ENCODE measurements at places on chromosomes 2 and 18.

GRCh38 chr18:23838233-23838632 lies 149.0 kb downstream of the LAMA3 start:
- DNase-seq: peak; percentile 23

DNA sequence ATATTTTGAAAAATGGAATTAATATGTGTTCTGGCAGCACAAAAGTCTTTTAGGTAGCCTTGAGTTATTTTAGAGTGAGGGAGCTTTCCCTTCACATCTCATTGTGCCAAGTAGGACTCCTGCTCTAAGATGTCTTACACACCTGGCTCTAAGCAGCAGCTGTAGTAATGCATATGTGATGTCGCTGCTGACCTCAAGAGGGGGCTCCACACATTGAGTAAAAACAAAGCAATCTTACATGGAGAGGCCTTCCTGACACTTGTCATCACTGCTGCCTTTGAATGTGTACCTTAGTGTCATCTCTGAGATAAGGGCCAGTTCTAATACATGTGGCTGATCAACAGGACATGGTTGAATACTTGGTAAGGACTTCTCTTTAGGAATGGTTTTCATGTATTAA lies 75.8 kb downstream of the ACTR3 start:
- DNase-seq: peak; percentile 28

GRCh38 chr2:136408795-136409194 lies 290.8 kb upstream of the CXCR4 start:
- no peak for DNase-seq

- DNase-seq: no peak
These were observed 1249.6 kb downstream of the CNTNAP5 start for GRCh38 chr2:125274718-125275117.

DNA sequence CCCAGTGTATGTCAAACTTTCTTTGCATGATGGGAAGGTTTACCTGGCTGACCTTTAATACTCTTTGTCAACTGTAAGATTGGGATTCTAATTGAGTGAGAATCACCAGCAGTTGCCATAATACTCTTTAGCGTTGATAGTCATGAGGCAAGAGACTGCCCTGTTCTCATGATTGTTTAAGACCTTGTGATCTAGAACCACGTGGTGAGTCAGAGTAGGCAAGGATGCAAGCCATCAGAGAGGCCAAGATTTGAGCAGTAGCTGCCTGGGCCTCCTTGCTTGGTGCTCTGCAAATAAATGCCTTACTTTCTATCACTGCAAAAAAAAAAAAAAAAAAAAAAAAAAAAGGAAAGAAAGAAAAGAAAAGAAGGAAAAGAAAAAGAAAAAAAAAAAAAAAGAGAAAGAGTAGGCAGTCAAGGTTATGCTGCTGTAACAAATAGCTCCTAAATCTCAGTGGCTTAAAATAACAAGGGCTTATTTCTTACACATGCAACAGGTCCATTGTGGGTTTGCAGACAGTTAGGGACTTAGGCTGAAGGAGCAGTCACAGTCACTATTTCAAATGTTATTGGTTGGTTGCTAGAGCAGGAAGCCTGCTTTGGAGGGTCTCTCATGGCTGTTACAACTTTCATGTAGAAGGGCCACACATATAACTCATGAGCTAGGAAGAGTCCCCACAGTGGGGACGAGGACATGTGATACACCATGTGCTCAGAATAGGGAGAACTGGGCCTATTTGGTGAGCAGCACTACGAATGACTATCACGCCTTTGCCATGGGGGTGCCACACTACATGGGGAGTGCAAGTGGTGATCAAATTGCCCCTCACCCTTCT lies 21.7 kb downstream of the IL1R2 start:
- DNase-seq: peak; percentile 63

- DNase-seq: no peak
These were observed 8.4 kb downstream of the STK25 start for GRCh38 chr2:241500016-241500415.

DNA sequence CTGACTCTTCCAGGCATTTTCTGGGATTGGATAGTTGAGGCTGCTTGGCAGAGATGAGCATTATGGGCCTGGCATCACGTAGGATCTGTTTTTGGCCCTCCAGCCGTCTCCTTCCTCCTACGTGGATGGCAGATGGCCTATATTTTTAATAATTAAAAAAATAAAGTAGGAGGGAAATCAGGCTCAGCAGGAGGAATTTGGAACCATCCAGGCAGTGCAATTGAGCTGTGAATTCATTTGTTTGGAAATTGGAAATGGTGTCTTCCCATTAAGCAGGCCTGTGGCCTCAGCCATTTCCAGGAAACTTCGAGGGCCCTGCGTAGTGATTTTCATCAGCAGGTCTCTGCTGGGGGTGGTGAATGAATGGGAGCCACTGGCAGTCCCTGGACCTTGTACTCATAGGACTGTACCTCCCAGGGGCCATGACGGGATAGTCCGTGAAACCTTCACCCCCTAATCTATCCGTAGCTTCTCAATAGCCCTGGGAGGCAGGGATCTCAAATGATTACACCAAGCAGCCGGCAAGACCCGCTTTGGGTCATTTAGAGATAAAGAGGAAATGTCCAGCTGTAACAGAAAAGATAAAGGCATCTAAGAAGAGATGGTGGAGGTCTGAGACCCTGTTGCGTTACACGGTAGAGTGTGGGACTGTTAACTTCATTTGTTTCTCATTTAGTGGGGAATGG lies 73.1 kb upstream of the TNP1 start:
- DNase-seq: no peak
